ENCODE measurements at places on chromosomes 5 and 9. TPM values are rescaled to one million over a fixed set of nuclear protein-coding genes. Genes with fewer than 3 reads are reported as not detected.

CD274 gene
- 3.1 TPM for total RNA-seq

PJA2 gene
- total RNA-seq: 58.7 TPM

PTPN3 gene
- total RNA-seq: 2.7 TPM

BTNL3 gene
- total RNA-seq: not detected

SLC1A1 gene
- 14.2 TPM for total RNA-seq

FOXD4L5 gene
- total RNA-seq: 0.08 TPM

Data from smooth muscle cell of the coronary artery (primary cell).